ENCODE measurements at places on chromosomes 6 and 20.
A peak's percentile ranks its signal among the peaks of the same experiment; 100 is the strongest.

GRCh38 chr20:56765172-56766073 lies 136.3 kb downstream of the TFAP2C start:
- no peak for DNase-seq

- DNase-seq: no peak
Observed at GRCh38 chr6:23601811-23602345, 524.1 kb upstream of the NRSN1 start.

DNA sequence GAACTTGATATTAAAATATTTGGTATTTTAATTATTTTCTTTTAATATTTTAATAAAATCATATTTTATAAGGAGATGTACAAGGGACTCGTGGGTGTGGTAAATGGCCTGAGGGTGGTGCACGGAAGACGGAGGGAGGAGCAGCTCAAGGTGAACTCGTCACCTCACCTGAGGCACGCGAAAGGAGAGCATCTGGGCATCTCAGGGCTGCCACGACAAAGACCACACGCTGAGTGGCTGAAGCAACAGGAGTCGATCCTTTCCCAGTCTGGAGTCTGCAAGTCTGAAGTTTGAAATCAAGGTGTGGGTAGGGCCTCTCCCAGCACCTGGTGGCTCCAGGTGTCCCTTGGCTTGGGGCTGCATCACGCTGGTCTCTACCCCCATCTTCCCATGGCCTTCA lies 39.7 kb downstream of the APCDD1L start:
- no peak for DNase-seq

- DNase-seq: no peak
Observed at GRCh38 chr6:164756723-164757122, 552.7 kb downstream of the C6orf118 start.

DNA sequence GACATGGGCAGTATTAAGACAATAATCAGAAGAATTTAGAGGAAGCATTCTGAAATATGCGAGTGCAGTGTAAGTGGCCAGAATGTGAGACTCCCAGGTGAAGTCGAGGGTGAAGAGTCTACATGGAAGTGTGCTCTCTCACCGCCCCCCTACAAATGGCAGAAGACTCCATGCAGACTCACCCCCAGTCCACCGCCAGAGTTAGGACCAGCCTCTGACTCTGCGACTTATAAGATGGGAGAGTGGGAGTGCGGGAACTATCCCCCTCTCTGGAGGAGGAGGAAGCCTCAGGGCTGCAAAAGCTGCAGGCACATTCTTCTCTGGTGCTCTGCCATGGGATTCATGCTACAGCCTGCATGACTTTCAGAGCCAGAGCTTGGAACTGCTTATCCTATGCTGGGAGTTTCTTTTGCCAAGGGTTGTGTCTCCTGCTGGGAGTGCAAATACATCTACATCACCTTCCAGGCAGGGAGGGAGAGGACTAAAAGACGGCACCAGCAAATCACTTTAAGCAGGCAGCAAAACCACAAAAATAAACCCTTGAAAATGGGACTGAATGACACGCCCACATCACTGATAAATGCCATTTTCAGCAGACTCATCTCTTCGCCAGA lies 206.7 kb upstream of the SULF2 start:
- DNase-seq: no peak

GRCh38 chr6:39496915-39497314 lies 174.4 kb upstream of the KCNK16 start:
- DNase-seq: no peak

- DNase-seq: no peak
Observed at GRCh38 chr20:40431611-40432010, 257.4 kb downstream of the MAFB start.

DNA sequence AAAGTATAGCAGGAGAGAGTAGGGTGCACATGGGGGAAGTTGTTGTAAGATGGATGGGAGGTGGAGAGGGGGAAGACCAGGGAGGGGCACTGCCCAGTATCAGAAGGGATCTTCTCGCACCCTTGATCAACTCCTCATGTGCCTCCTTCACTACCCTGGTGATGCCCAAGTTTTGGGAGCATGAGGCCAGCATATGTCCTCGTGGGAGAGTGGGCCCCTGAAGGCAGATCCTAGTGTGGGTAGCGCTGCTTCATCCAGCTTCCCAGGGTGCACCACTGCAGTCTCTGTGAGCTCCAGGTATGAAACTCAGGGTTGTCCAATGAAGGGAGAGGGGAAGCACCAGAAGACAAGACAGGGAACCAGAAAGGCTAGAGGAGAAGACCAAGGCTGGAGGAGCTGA lies 82.2 kb upstream of the FOXP4 start:
- DNase-seq: no peak

DNA sequence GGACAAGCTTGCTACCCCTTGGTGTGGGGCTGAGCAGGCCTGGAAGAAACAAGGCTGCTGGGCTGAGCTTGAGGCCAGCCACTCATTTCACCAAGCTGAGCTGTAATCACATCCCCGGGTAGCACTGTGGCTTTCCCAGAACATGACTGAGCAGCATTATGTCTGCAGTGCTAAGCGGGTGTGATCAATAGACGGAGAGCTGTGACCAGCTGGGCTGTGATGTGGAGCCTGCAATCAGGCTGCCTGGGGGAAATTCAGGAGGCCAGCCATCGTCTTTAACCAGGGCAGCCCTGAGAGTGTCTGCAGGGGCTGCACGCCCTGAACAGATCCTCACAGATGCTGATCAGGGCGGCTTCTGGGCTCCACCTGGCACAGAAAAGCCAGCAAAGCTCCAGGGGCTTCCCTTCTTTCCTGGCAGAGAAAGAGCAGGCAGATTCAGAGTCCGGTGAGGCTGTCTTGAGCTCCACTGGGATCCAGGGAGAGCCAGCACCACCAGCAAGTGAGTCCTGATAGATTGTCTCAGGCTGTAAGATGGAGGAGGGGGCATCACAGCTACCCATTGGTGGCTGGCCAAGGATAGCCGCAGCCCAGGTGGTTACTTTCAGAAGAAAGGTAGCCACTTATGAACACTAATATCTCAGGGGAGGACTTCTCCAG lies 165.9 kb downstream of the NRN1 start:
- no peak for DNase-seq

DNA sequence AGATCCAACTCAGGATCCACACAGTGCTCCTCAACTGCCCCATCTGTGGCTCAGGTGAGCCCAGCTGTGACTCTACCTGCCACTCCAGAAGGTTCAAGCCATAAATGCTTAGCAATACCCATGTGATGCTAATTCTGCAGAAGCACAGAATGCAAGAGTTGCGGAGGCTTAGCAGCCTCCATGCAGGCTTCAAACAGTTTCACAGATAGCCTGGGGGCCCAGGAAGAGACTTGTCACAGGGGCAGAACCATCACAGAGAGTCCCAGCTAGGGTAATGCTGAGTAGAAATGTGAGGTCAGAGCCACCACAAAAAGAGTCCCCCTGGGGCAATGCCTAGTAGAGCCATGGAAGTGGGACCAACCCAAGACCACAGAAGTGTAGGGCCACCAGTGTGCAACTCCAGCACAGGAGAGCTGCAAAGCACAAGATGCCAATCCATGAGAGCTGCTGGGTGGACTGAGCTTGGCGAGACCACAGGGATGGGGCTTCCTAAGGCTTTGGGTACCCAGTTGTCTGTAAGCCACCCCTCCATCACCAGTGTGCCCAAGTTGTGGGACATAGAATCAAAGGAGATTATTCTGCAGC lies 283.9 kb downstream of the UBE3D start:
- no peak for DNase-seq

DNA sequence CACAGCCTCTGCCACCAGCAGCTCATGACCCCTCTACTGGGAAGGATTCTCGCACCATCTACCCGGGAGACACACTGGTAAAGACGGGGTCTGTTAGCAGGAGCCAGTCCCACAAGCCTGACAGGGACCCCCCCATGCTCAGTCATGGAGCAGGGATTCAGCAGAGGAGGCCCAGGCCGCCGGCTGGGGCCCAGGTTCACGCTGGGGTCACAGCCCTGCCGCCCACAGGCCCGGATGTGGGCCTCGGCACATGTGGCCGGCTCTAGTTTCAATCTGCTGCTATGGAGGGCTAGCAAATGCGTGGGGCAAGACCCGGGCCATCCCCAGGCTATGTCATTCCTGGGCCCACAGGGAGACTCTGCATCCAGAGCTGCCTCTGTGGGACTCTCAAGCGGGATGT lies 25.1 kb downstream of the PXDC1 start:
- no peak for DNase-seq

DNA sequence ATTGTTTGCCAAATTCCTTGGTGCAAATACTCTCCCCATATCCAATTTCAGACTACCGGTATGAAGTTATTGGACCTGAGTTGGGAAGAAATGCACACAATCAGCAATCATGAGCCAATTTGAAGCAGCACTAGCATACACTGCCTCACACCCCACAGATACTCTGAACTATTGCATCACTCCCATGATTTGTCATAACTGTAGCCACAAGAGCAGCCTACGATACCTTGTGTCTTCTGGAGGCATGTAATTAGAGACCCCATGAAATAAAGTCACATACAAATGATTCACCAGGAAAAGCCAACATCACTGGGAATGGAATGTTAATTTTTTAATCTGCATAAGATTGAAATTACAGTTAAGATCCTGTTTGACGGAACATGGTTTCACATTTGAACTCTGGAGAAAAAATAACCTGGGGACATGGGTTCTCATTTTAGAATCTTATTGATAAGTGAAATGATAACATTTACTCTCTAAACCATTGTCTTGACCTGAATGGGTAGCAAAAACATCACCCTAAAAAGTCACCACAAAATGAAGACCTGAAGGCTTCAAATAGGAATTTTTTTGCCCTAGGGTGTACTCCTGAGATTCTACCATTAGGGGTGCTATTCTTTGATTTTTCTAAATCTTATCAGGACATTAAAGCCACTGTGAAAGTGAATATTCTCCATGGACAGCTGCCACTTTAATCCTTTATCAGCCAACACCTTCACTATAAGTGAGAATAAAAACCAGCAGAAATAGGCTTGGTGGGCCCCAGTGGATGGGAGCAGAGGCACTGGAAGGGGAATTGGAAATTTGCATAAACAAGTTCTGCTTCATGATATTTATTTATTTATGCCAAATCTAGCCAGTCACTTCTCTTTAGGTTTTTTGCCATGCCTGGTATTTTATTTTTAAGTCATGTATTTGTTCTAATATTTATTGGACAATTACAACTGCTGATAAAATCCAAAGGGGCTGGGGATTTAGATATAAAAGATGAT lies 34.5 kb upstream of the HBS1L start:
- DNase-seq: peak; percentile 70

GRCh38 chr6:14987490-14987889 lies 258.4 kb upstream of the JARID2 start:
- DNase-seq: no peak

DNA sequence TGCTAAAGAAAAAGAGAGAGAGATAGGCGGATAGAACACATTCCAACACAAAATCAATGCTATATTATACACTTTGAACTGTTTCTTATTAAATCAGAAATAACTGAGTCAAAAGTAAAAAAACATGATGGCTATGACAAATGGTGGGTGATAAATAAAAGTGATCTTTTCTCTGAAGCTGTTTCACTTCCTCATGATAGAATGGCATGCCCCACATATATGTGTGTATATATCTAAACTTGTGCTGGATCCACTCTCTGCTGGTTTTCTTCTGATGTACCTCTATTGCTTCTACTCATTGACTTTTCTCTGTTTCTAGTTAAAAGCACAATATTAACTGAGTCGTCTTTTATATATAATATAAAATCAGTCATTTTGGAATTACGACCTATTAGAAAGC lies 429.9 kb downstream of the PKHD1 start:
- no peak for DNase-seq

- no peak for DNase-seq
Observed at GRCh38 chr6:166027761-166028160, 139.9 kb downstream of the TBXT start.

DNA sequence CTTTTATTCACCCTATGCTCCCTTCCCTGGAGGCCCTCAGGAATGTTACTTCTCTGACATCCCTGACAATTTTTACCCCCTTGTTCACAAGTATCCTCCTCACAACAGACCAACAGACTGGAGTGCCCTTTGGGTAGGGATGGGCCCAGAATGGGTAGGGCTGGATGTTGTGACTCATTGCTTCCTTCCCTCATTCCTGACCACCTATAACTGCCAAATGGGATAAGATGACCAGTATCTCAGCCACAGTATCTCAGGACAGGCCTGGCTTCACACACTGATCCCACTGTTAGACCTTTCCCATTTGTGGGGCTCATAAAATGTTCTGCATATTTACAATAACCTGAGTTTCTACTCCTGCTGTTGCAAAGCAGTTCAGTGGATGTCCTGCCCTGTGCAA lies 223.0 kb upstream of the LRFN2 start:
- no peak for DNase-seq

- DNase-seq: no peak
Observed at GRCh38 chr6:164579035-164579434, 730.4 kb downstream of the C6orf118 start.

DNA sequence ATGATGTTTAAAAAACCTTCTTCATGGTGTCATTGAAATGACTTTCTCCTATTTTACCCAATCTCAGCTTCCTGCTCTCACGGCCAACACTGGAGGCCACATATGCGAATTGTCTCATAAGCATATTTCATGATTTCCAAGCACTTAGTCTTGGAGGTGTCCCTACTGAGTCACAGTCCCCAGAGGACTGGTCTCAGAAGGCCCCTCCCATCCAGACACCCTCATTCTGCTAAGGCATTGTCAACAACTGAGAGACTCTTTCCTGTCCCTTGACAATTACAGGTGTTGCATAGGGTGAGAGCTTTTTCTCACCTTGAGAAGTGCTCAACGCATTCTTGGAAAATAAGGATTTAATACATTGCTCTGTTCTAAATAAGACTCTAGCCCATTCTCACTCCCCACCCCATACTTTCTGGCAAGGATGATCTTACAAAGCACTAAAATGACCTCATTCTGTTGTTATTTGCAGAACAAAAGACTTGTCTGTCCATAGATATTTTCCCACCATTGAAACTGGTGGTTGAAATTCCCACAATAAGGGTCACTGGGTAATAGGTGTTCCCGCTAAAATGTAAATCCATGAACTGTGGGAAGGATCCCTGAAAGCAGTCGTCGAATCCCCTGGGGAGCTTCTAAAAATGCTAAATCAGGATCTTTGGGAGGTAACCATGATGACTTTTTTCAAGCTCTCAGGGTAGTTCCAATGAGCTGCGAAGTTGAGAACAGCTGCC lies 32.3 kb upstream of the SLC22A23 start:
- no peak for DNase-seq

DNA sequence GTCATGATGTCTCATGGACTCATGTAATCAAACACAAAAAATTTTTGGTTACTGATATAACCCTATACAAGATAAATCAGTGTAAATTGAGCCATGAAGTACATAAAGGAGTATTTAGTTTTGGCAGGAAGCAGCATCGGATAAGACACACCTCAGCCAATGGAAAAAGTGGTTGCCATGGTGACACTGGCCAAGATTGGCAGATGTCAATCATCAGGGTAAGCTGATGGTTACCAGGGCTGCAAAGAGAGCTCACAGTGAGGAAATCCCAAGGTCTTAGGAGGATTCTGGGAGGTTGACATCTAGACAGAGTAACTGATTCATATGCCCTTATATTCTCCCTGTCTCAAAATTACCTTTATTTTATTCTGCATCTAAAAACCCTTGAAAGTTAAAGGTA lies 203.8 kb upstream of the PCSK2 start:
- DNase-seq: no peak

DNA sequence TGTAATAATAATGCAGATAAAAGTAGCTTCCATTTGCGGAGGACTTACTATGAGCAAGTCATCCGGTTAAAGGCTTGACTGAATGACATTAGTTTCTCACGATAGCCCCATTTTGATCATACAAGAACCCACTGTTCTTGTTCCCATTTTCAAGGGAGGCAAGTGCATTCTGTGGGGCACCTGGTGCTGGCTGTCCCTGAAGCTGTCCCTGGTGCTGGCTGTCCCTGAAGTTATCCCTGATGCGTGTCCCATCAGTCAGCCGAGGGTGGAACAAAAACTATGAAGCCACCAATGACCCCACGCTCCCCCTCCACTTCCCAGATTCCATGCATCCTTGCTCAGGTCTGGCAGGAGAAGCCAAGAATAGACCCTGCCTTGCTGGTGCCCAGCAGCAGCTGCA lies 95.3 kb downstream of the EDN3 start:
- DNase-seq: no peak
